Sigmoid colon (tissue), 7 donors: ENCODE measurements at places on chromosomes 12 and 14. TPM values are rescaled to one million over a fixed set of nuclear protein-coding genes. Genes with fewer than 3 reads are reported as not detected.

DNA sequence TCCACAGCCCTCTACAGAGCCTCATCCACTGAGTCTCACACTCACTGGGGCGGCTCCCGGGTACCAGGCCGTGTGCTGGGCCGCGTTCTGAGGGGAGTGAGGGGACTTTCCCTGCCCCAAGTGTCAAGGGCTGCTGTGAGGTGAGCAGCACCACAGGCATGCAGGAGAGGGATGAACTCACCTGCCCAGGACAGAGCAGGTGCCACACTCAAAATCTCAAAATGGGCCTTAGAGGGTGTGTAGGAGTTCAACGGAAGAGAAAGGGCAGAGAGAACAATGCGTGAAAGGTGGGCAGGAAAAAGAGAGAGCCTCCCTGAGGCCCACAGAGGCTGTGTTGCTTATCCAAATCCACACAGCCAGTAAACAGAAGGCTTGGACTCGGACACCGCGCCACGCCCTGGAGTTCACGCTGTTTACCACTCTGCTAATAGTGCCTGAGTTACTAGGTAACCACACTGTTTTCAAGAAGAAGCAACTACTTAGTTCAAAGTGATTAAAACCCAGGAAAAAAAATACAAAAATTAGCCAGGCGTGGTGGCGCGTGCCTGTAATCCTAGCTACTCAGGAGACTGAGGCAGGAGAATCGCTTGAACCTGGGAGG lies 32.7 kb downstream of the TSPAN11 start:
- peaks cover 2% of the 10 kb centered on the region for H3K4me1 ChIP-seq
- no peaks in the 10 kb centered on the region for H3K27me3 ChIP-seq
- no peaks in the 10 kb centered on the region for H3K36me3 ChIP-seq
- DNase-seq = no peak
- H3K4me3 ChIP-seq = no peak overlapping the region
- H3K27ac ChIP-seq = no peak overlapping the region

DNA sequence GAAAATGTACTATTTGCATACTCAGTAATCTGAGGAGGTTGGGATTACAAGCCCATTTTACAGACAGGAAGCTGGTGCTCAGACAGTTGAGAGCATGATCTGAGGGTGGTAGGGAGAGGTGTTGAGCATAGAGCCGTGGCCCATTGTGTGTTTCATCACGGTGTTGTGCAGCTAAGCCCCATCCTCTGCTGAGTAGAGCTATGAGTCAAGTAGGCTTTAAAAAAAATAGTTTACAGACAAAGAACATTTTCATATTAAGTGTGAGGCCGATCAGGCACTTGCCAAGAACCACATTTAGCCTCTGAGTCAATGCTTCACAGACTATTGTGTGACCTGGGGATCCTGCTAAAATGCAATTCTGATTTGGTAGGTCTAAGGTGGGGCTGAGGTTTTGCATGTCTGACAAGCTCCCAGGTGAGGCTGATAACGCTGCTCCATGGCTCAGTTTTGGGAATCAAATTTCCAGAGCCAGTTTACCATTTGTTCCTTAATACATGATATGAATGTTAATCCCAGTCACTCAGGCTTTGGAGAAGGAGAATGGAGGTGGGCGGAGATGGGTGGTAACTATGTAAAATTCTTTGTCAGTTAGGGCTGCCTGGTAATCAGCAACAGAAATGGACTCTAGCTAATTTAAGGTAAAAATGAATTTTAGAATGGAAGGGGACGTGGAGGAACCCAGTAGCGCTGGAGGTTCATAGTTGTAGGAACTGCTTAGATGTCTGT lies 22.2 kb downstream of the ZNF664 start:
- DNase-seq = no peak
- no peak overlapping the region for H3K4me3 ChIP-seq
- H3K36me3 ChIP-seq = no peaks in the 10 kb centered on the region

DNA sequence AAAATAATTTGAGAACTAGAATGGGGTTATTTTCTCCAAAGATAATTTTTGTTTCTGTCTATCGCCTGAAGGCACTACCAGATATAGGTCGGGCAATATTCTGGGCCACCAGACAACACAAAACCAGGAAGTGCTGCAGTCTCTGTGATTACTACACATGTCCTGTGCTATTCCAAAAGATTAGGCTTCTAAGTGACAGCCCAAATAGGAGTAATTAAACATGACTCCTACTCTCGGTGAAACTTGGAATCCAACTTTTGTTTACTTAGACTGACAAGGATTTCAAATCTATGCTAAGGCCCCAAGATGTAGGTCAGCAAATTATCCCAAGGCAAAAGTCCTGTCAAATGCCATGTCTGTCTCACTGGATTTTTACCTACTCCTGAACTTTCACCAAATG lies 157.6 kb upstream of the LRFN5 start:
- H3K27me3 ChIP-seq = no peaks in the 10 kb centered on the region
- no peak overlapping the region for H3K4me3 ChIP-seq
- H3K27ac ChIP-seq = no peak overlapping the region
- H3K4me1 ChIP-seq = no peaks in the 10 kb centered on the region
- DNase-seq = no peak

Gene CCDC196
- not detected for total RNA-seq

Gene ASPG
- not detected for total RNA-seq

- H3K4me1 ChIP-seq = peaks cover 10% of the 10 kb centered on the region
- H3K36me3 ChIP-seq = no peaks in the 10 kb centered on the region
- no peak for DNase-seq
- H3K27me3 ChIP-seq = no peaks in the 10 kb centered on the region
- no peak overlapping the region for H3K4me3 ChIP-seq
Measured at GRCh38 chr14:65287264-65288131, 125.0 kb upstream of the FUT8 start.

DNA sequence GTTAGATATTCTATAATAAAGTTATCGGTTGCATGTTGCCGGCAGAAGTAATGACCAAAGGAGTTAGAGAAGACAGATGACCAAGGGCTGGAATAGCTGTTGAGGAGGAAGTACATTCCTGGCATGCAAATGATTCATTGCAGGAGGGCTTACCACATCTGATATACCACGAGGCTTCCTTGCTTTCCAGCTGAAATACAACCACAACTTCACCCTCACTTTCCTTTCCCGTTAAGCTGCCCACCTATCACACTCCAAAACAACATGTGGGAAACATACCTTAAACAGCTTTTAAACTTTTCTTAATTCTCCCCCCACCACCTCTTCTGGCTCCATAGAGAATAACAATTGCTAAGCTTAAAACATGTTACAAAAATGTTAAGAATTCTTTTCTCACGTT lies 594.1 kb downstream of the NRXN3 start:
- H3K36me3 ChIP-seq = no peaks in the 10 kb centered on the region
- H3K27ac ChIP-seq = no peak overlapping the region
- no peaks in the 10 kb centered on the region for H3K27me3 ChIP-seq
- no peak overlapping the region for H3K4me3 ChIP-seq
- no peaks in the 10 kb centered on the region for H3K4me1 ChIP-seq

- no peaks in the 10 kb centered on the region for H3K4me1 ChIP-seq
- H3K27ac ChIP-seq = no peak overlapping the region
- no peak for DNase-seq
- no peak overlapping the region for H3K4me3 ChIP-seq
Measured at GRCh38 chr14:23615856-23616255, 20.3 kb upstream of the DHRS2 start.

Gene OTUB2
- total RNA-seq = 0.14 TPM

DNA sequence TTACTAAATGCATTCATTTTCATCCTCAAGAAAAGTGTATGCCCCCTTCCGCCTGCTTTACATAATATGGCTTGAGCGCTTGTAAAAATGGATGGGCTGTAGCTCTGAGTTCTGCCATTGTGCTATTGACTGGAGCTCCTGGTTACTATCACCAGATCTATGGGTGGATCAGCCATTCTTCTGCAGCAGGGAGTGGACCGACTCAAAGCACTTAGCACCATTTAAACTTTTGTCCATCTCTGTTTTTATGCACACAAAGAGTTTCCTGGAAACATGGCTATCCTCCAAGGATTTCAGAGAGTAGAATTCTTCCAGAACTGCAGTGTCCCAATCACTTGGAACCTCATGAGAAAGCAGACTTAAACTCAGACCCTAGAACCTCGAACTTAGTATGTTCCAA lies 4.5 kb upstream of the NUMB start:
- no peak for DNase-seq
- peaks cover 49% of the 10 kb centered on the region for H3K4me1 ChIP-seq
- H3K36me3 ChIP-seq = no peaks in the 10 kb centered on the region
- peak overlapping the region; percentile 67 for H3K27ac ChIP-seq

Gene OTOGL
- 0.71 TPM for total RNA-seq

Gene AHNAK2
- total RNA-seq = 81.9 TPM

Gene A2ML1
- not detected for total RNA-seq

DNA sequence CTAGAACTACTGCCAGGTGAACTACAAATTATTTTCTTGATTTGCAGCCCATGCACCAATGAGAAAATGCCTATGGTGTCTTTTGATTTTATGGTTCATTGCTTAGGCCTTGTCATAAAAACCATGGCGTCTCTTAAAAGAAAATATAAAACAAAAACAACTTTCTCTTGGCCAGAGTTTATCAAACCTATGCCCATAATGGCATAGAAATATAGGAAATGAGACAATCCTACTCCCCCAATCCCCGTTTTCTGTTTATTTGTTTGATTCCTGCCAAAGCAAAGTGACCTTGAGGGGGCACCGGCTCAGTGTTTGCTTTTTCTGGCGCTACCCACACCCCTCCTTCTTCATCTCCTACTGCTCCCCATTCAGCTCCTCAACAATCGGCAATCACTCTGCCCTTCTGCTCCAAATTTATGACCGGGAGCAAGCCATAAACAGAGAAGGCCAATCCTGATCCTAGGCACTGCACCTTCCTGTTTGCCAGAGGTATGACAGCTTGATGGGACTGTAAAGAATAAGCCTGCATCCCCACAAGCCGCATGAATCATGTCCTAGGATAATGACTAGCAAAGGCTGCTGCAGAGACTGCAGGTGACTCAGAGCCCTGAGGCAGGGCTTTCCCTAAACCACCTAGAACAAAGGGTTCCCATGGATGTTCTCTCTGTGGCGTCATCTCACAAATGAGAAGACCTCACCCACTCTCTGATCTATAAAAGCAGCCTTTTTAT lies 874.9 kb downstream of the NRXN3 start:
- no peak overlapping the region for H3K27ac ChIP-seq
- no peaks in the 10 kb centered on the region for H3K4me1 ChIP-seq
- no peaks in the 10 kb centered on the region for H3K27me3 ChIP-seq

GRCh38 chr12:52806821-52807543 lies 6.9 kb downstream of the KRT4 start:
- H3K4me1 ChIP-seq = no peaks in the 10 kb centered on the region
- no peaks in the 10 kb centered on the region for H3K36me3 ChIP-seq
- no peak overlapping the region for H3K27ac ChIP-seq
- H3K4me3 ChIP-seq = no peak overlapping the region
- DNase-seq = no peak

GRCh38 chr14:54137614-54137961 lies 181.0 kb upstream of the BMP4 start:
- no peak for DNase-seq
- H3K36me3 ChIP-seq = no peaks in the 10 kb centered on the region
- no peak overlapping the region for H3K4me3 ChIP-seq
- no peaks in the 10 kb centered on the region for H3K27me3 ChIP-seq

Gene GLIPR1L1
- total RNA-seq = not detected

GRCh38 chr12:19263672-19264071 lies 134.1 kb downstream of the PLEKHA5 start:
- no peaks in the 10 kb centered on the region for H3K4me1 ChIP-seq
- H3K36me3 ChIP-seq = no peaks in the 10 kb centered on the region
- no peak overlapping the region for H3K4me3 ChIP-seq
- no peaks in the 10 kb centered on the region for H3K27me3 ChIP-seq
- H3K27ac ChIP-seq = no peak overlapping the region
- DNase-seq = no peak

GRCh38 chr12:56593909-56594621 lies 36.1 kb downstream of the BAZ2A start:
- no peaks in the 10 kb centered on the region for H3K4me1 ChIP-seq
- DNase-seq = peak; percentile 75
- H3K27ac ChIP-seq = peak overlapping the region; percentile 73
- H3K36me3 ChIP-seq = peaks cover 22% of the 10 kb centered on the region
- H3K27me3 ChIP-seq = no peaks in the 10 kb centered on the region
